ENCODE measurements at places on chromosomes 4 and X.

- DNase-seq = no peak
These were observed 1562.9 kb upstream of the TENM3 start for GRCh38 chr4:180680305-180680704.

GRCh38 chrX:47568656-47569295, 7.8 kb downstream of the ARAF start:
- DNase-seq = no peak

DNA sequence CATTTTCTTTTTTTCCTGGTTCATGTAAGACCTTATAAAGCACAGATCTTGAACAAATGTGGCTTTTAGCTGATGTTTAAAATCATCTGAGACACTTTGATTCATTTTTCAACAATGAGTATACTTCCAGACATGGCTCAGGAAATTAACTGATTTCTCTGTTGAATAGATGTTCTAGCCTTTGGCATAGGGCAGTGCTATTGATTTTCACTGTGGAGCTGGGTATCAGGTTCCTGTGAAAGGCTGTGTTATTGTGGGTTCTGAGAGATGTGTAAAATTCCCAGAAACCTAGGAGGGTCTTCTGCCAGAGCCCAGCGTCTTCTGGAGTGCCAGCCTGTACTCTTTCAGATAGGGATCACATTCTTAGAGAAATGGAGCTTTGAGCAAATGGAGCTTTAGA, 278.9 kb downstream of the EPHA5 start:
- no peak for DNase-seq

DNA sequence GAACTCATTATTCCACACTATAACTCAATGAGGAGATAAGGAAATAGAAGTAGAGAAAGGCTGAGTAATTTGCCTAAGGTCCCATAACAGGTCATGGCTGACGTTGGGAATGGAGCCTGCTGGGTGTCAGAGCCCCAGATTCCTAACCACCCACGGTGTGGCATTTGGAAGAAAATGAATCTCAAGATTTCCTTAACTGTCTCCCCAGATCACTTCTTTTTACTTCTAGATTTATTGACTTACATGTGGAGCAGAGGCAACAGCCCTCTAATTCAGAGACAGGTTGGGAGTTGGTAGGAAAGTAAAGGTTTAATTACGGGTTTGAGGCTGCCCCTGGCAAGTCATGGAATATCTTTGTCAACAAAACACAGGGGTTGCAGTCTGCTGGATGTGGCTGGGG, 134.0 kb downstream of the ARHGAP10 start:
- DNase-seq = no peak

DNA sequence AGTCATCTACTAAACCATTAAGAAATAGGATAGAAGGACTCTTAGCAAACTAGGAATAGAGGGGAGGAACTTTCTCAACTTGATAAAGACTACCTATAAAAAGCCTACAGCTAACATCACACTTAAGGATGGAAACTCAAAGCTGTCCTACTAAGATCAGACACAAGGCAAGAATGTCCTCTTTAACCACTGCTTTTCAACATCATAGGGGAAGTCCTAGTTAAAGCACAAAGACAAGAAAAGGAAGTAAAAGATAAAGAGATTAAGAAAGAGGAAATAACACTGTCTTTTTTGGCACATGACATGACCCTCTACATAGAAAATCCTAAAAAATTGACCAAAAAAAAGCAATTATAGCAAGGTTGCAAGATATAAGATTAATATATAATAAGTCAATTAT, 136.6 kb downstream of the FBXW7 start:
- no peak for DNase-seq

DNA sequence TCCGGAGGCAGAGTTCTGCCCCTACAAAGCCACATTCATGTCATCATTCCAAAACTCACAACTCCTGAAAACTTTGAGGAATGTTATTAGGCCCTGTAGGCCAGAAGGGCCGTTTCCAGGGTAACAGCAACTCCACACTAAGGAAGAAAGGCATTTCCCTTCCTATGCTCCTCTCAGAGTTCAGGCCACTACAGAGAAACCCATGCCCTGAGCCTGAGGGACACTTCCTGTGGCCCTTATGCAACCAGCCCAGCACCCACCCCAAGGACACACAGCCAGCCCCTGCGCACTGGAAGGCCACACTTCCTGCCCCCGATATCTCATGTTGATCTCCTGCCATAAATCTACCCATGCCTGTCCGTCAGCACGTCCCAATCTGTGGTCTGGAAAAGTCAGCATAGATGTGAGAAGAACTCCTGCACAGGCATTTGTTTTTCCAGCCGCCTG, 289.3 kb downstream of the BCOR start:
- DNase-seq = no peak

- DNase-seq = no peak
These were observed 13.9 kb downstream of the TBC1D14 start for GRCh38 chr4:6923507-6923906.

- no peak for DNase-seq
These were observed 19.6 kb upstream of the TCEAL4 start for GRCh38 chrX:103565752-103566151.

- no peak for DNase-seq
These were observed 306.4 kb downstream of the PTTG2 start for GRCh38 chr4:38266616-38267015.

DNA sequence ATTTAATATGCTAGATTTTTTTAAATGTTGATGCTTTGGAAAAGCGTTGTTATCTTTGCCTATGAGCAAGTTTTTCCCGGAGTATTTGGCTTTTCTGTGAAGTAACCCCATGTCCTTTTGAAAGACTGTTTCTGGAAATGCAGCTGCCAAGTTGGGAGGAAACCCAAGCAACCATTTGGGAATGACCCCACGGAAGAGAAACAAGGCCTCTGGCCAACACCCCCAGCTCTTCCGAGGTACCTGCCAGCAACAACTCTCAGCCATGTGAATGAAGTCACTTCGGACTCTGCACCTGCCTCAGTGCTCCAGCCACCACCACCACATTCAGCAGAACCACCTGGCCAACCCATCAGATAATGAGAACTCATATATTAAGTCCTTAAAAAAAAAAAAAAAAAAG, 36.2 kb upstream of the DHRSX start:
- DNase-seq = no peak

DNA sequence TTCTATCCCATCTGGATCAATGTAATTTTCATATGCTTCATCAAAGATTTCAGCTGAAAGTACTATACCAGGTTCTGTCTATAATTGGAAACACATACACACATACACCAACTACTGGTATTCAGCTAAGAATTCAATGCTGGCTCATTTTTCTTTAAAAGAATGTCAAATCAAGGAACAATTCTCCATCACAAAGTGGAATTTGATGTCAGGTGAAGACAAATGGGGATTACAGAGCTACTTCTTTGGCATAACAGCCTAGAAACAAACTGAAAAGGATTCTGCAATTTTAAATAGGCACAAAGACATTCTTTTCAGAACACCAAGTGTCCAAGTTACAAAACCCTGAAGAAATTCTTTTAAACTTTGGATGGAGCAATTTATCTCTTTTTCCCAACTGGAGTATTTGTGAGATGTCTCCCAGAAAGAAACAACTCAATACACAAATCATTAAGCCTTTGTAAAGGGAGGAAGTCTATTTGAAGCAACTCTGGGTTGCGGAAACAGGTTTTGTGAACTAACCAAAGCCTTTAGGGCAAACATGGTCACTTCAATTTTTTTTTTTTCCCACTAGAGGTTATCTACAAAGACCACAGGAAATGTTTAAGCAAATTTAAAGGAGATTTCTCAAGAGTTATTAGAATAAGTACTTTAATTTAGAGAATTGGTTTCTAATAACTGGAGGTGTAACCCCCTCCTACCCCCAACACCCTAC, 1.9 kb upstream of the FAM9C start:
- no peak for DNase-seq

GRCh38 chrX:123013141-123013540, 170.9 kb upstream of the GRIA3 start:
- no peak for DNase-seq

GRCh38 chrX:130083656-130084382, 26.5 kb downstream of the ELF4 start:
- DNase-seq = no peak

- DNase-seq = no peak
These were observed 874.0 kb upstream of the EPHA5 start for GRCh38 chr4:66544281-66544680.

DNA sequence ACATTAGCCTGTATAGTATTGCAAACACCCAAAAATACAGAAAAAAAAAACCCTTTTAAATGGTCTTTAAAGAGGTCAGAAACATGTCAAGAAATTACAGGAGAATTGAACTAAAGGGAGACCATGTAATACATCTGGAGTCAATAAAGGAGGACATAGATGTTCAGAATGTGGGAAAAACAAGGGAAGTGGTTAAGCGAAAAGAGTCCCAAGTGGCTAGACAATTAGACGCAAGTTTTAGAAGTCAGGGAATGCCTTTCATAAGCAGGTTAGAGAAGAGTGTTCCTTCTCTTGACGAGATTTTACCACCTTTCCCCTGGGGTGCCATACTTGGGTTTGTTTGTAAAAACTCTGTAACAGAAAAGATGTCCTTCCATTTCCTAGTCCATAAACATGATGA, 7.8 kb downstream of the LNX1 start:
- DNase-seq = no peak

DNA sequence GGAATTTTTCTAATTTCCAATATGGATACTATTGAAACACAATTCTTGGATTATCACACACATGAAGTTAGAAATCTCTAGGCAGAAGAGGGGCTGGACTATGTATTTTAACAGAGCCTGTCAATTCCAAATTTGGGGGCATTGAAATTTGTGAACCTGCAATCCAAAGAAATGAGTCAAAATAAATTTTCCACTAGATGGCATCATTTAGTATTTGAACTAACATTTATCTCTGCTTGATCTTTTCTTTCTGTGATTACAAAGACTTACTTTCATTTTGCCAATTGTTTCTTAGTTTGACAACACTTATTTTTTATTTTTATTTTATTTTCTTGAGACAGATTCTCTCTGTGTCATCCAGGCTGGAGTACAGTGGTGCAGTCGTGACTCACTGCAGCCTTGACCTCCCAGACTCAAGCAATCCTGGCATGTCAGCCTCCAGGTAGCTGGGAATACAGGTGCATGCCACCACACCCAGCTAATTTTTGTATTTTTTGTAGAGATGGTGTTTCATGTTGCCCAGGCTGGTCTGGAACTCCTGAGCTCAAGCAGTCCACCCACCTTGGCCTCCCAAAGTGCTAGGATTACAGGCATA, 2.7 kb upstream of the PYURF start:
- DNase-seq = no peak

Measured in activated CD8-positive, alpha-beta memory T cell treated with anti-CD3 and anti-CD28 coated beads, Interleukin-2, amount 50 U/mL, for 4 hours (primary cell).